ENCODE measurements at places on chromosomes 7 and 10. TPM values are rescaled to one million over a fixed set of nuclear protein-coding genes. Genes with fewer than 3 reads are reported as not detected.

The MRC1 gene
- 25.3 TPM for total RNA-seq

The SPDYE16 gene
- total RNA-seq, result 3.6 TPM

The GIMAP7 gene
- 0.48 TPM for total RNA-seq

The ZNF488 gene
- total RNA-seq, result 0.96 TPM

The ADRB1 gene
- 0.72 TPM for total RNA-seq

The NPSR1 gene
- total RNA-seq, result not detected

The GPR85 gene
- total RNA-seq, result 7.0 TPM

The MOGAT3 gene
- 3.9 TPM for total RNA-seq

The MYO1G gene
- 6.5 TPM for total RNA-seq

The CLDN3 gene
- 0.72 TPM for total RNA-seq

The NUDT5 gene
- total RNA-seq, result 51.3 TPM

DNA sequence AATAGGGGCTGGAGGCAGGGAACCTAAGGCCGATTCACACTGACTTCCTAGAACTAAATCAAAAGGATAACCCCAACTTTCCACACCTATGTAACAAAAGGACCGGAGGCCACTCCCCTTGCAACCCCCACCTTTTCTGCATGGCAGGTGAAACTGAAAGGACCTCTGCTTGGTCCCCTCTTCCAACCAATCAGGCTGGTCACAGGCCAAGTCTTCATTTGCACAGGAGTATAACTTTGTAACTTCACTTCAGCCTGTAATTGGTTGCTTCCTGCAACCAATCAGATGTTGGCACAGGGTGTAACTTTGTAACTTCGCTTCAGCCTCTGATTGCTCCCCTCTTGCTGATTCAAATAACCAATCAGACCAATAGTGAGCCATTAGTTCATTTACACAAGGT is 190.0 kb downstream of the FAM107B start:
- DNase-seq, result no peak

GRCh38 chr10:3399756-3400155 is 227.2 kb upstream of the PITRM1 start:
- no peak for DNase-seq

DNA sequence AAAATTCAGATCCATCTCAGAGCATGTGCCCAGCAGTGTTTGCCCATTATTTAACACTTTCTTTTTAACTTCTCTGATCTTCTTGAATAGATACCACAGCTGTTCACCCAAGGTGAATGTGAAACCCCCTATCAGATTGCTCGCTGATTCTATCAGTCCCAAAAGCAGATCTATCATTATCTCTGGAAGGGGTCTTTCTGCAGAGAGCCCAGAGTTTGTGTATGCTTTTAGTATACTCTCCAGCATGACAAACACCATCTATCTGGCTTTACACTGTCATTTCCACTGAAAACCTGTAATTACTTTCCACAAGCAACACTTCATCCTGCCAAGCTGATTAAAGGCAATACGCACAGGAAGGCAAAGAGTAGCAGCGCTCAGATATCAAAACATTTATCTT is 168.2 kb downstream of the CACNA2D1 start:
- DNase-seq, result no peak

- DNase-seq, result no peak
Measured at GRCh38 chr7:98970016-98970615, 91.8 kb downstream of the TRRAP start.

DNA sequence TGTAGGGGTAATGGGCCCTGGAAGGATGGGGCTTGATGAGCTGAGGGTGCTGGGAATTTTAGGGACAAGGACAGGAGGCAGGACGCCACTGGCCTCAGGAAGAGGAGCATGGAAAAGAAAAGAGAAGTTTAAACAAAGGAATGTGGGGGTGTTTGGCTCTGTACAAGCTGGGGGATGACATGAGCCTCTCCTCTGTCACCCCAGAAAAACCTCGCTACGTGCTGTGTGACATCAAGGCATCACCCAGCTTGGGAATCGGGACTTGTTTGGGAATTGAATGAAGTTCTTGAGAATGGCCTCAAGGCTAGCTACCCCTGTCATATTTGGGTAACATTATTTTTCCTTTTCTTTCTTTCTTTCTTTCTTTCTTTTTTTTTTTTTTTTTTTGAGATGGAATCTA is 47.7 kb upstream of the HSPB1 start:
- no peak for DNase-seq

GRCh38 chr10:22386503-22386902 is 41.2 kb downstream of the SPAG6 start:
- DNase-seq, result no peak

- DNase-seq, result no peak
Measured at GRCh38 chr10:118501171-118501570, 94.3 kb downstream of the PRLHR start.

GRCh38 chr7:158461824-158462223 is 125.8 kb downstream of the PTPRN2 start:
- no peak for DNase-seq

DNA sequence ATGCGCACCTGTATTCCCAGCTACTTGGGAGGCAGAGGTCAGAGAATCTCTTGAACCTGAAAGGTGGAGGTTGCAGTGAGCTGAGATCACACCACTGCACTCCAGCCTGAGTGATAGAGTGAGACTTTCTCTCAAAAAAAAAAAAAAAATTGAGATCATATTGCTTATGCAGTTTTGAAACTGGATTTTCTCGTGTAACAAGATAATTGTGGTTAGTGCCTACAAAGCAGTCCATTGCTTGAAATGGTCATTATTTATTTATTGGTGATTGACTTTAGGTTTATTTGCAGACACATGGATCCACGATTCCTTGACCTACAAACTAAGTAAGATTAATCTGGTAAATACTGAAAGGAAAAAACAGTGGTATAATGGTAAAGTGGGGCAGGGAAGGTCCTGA is 149.8 kb downstream of the TAX1BP1 start:
- DNase-seq, result no peak

DNA sequence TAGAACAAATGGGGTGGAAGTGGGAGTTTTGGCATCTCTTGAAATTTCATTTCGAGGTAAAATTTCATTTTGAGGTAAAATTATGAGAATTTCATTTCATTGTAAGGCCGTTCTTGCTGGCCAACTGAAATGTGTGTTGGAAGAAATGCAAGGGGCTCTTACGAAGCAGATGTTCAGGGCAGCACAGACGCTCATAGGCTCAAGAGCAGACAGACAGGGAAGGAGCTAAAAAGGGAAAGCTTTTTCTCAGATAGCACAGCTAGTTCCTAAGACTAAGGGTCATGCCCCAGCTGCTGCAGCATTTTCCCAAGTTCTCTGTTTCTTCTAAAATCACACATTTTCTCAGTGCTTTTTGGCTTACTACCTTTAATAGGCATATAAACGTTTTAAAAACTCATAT is 65.1 kb upstream of the SFMBT2 start:
- DNase-seq, result peak; percentile 82

DNA sequence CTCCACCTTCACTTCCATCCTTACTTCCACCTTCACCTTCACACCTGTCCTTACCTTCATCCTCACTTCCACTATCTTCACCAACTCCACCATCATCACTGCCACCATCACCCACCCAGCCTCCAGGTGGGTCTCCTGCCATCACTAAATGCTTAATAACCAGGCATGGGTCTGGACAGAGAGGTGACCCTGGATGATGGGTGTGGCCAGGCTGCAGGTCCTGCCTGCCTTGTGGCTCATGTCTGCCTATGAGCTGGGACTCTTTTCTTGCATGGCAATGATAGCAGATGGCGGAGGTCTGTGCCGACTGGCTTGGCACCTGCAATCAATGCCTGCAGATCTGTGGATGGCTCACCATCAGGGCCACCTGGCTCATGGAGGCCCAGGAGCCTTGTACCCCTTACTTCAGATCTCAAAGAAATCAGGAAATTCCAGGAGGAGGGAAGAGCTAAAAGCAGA is 60.1 kb upstream of the ELN start:
- DNase-seq, result no peak

DNA sequence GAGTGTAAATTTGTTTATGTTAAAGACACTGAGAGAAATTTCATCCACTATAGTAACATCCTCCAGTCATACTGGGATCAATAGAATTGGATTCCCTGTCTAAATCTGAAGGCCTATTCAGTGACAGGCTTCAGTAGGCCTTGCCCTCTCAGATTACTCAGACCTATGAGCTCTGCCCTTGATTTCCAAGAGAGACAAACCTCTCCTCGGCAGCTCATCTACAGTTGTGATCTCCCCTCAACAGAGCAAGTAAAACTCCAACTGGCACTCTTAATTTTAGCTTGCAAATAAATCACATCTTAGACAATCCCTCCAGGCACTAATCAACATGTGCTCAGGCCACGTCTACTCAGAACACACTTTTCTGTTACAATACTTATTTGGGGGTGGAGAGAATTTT is 1191.4 kb upstream of the PHF14 start:
- DNase-seq, result no peak

GRCh38 chr10:106980495-106981451 is 183.7 kb downstream of the SORCS1 start:
- no peak for DNase-seq

GRCh38 chr7:27377988-27378387 is 135.4 kb downstream of the EVX1 start:
- no peak for DNase-seq

- no peak for DNase-seq
Measured at GRCh38 chr7:78563191-78563590, 764.6 kb downstream of the PHTF2 start.

DNA sequence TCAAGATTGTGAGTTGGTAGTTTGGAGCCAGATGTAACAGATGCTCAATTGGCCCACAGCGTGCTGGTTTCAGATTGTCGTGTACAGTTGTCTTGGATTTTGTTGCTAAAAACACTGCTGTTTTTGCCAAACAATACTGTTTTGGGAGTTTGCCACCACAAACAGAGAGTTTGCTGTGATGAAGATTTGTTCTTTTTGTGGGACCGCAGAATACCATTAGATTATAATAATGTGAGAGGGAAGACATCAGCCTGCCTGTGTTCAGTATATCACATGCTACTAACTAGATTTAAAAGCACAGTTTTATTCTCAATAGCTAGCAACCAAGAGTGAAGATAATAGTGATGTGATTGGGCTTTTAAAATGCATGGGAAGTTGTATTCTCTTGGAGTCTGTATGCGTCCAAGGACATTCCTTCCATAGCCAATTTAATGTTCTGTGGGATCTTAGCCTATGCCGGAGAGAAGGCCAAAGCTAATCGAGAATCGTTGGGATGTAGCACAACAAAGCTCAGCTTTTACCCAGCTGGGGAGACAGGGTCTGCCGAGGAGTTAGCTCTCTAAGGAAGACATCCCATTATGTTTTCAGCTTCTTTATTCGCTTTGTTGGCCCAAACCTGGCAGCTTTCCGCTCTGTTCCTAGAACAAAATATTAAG is 18.7 kb upstream of the ITGA8 start:
- DNase-seq, result no peak

GRCh38 chr7:131071786-131072504 is 255.7 kb upstream of the MKLN1 start:
- peak; percentile 61 for DNase-seq

DNA sequence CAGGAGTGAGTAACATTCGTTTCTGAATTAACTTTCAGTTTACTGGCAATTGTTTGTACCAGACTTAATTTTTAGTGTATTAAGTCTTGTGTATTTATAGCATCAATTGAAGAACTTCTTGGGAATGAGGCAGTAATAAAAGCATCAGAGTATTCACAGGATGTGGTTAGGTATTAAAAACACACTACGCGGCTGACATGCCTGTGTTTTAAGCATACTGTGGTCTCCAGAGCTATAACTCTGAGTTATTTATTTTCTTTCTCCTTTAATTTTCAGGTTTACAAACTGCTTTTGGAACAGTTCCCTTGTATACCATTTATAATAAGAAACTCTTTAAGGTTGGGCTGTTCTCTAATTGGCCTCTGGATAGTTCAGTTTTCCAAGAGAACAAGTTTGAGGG is 626.1 kb upstream of the NRG3 start:
- no peak for DNase-seq

- DNase-seq, result peak; percentile 40
Measured at GRCh38 chr10:58894929-58895328, 281.5 kb upstream of the PHYHIPL start.

GRCh38 chr7:107917763-107918651 is 27.0 kb downstream of the DLD start:
- DNase-seq, result no peak
